Fibroblast of skin of left quadriceps (primary cell): ENCODE measurements at places on chromosomes 3 and 15.

DNA sequence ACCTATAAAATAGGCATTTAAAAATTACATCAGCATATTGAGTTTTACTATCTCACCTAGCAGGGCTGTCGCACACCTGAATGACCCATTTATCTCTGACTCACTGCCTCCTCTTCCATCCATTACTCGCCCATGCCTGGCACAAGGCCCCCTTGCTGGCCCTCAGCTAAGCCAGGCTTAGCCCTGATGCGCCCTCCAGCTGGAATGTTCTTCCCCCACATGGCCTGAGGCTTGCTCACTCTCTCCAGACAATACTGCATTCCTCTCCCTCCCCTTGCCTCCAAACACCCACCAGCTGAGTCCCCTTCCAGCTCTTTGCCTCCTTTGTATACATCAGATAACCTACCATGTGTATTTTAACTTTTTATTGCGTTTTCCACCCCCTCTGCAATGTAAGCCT, 7.2 kb downstream of the SH3BP5 start:
- DNase-seq, result no peak

- DNase-seq, result no peak
Measured at GRCh38 chr3:129003578-129004112, 2.5 kb downstream of the EFCC1 start.

- DNase-seq, result no peak
Measured at GRCh38 chr15:99132122-99132521, 27.2 kb downstream of the SYNM start.

GRCh38 chr15:32979710-32980109, 214.8 kb downstream of the FMN1 start:
- DNase-seq, result peak; percentile 86
